ENCODE measurements at places on chromosomes 7 and 10. TPM values are rescaled to one million over a fixed set of nuclear protein-coding genes. Genes with fewer than 3 reads are reported as not detected.

DNA sequence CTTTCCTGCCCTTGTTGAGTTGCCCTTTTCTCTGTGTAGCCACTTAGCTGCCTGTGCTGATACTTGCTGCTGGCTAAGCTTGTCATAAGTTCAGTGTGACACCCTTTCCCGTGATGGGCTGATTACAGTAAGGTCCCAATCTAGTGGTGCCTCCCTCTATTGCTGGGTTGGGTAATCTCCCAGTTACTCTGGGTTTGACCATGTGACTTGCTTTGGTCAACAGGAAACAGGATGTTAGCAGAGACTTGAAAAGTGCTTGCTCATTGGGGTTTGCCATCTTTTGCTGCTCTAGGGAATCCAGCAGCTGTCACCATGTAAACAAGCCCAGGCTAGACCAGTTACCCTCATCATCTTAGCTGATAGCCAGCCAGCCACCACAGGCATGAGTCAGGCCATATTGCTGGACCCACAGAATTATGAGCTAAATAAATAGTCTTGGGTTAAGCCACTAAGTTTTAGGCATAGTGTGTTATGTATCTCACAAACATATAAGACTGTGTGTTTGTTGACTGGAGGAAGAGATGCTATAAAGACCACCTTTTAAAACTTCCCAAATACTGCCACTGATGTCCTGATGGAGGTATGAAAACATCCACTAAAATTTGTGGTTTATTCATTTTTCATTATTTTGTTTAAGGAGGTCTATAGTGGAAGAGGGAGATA lies 4.0 kb upstream of the LEP start:
- no peak for DNase-seq

GRCh38 chr10:31087851-31088250 lies 56.2 kb upstream of the ZNF438 start:
- DNase-seq, result no peak

DNA sequence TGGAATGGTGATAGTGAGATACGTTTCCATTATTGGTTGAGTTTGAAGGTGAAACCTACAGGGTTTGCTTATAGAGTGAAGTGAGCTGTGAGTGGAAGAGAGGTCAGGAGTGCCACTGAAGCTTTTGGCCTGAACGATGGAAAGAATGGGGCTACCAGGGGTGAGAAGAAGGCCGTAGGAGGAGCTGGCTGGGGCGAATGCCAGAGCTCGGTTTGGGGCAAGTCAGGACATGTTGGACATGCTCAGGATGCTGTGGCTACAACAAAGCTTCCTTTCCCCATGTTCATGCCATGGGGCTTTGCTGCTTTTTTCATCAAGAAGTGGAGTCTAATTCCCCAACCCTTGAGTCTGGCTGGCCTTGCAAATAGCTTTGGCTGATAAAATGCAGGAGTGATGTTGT lies 253.7 kb downstream of the GLRX3 start:
- no peak for DNase-seq

- DNase-seq, result no peak
These were observed 339.5 kb upstream of the TPK1 start for GRCh38 chr7:145175366-145175765.

DNA sequence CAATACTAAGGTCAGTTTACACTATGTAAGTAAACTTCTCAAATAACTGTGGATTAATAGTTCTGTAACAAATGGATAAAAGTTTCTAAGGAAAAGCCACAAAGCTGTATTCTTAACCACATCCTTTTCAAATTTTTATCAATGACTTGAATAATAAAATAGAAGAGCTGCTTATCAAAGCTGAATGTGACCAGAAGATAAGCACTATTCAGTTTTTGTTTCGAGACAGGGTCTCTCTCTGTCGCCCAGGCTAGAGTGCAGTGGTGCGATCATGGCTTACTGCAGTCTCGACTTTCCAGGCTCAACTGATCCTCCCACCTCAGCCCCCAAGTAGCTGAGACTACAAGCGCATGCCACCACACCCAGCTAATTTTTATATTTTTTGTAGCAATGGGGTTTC lies 17.0 kb downstream of the UPF2 start:
- DNase-seq, result no peak

DNA sequence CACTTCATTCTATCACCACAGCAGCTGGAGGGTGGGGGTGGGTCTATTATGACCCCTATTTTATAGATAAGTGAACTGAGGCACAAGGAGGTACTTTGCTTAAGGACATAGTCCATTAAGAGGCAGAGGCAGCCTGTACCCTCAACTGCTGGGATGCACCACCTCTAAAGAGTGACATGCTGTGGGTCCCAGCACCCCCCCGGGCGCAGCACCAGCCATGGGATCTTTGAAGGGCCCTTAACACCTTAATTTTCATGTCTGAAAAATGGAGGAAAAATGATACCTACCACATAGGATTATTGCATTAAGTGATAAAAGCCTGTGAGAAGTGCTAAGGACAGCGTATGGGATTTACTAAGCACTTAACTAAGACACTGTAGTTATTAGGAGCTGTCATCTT lies 15.4 kb downstream of the ADCYAP1R1 start:
- DNase-seq, result no peak

GRCh38 chr10:5509236-5509635 lies 9.9 kb upstream of the CALML5 start:
- DNase-seq, result no peak

- DNase-seq, result no peak
These were observed 38.8 kb upstream of the CACUL1 start for GRCh38 chr10:118793545-118793944.

DNA sequence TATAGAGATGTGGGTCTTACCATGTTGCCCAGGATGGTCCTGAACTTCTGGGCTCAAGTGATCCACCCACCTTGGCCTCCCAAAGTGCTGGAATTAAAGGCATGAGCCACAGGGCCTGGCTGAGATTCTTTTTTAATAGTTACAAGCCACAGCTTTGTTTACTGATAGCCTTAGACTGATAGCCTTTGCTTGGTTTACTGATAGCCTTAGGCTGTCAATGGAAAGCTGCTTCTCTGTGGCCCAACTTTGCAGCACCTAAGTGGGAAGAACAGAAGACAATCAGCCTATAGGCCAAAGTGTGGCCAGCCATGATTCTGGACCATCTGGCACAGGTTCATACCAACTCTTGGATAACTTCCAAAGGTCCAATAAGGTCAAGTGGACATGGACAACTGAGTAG lies 24.1 kb upstream of the CDCA7L start:
- no peak for DNase-seq

DNA sequence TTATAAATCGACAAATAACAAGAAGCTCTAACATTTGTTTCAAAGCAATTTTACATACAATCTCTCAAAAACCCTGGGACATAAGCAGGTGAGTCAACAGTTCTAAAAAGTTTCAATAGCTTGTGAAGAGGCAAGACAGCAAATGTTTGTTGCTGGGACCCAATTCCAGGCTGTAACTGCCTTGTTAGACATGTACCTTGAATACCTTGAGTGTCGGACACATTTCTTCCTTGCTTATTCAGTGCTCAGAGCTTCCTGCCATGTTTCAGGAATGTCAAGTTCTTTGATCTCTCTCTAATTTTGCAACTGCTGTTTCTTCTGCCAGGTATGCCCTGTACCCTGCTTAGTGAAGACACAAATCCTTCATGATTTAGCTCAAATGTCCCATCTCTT lies 5.1 kb downstream of the CH25H start:
- DNase-seq, result no peak

DNA sequence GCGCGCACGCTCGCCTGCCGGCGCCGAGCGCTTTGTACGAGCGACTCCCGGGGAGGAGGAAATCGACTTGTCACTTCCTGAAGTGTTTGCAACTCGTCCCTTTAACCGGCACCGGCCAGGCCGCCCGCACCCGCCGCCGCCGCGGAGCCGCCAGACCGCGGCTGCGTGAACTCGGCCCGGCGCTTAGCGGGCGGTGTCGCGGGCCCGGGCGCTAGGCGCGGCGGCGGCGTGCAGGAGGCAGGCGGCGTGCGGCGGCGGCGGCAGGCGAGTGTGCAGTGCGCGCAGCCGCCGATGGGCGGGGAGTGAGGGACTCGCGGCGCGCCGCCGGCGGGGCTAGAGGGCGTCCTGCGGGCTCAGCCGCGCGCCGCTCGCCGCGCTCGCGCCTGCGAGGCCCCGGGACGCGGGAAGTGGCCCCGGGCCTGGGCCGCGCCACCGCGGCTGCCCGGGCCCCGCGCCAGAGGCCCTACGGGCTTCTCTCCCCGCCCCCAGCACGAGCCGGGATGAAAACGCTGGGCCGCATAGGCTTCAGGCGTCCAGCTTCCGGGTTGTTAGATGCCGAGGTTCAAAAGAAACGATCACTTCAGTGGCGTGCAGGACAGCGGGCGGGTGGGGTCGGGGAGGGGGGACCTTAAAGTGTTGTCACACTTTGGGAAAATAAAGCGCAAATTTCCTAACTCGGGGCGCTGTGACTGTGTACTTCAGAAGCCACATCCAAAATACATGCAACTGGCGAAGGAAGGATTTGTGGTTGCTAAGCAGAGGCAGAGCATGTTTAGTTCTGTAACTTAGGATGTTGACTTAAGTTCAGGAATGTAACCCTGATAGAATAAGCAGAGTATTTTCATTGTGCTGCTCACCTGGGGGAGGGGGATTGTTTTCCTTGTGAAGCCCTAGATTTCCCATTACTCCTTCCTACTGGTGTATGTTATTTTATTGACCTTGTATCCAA lies at the start of gene FAM53B:
FAM53B (minus strand) TSS at position 277 of the 949 bp plus-strand sequence. CDS start 37,665 bp downstream, outside the sequence.
- peak; percentile 88 for DNase-seq

GRCh38 chr10:124643330-124644009 lies 100.7 kb downstream of the FAM53B start:
- no peak for DNase-seq

DNA sequence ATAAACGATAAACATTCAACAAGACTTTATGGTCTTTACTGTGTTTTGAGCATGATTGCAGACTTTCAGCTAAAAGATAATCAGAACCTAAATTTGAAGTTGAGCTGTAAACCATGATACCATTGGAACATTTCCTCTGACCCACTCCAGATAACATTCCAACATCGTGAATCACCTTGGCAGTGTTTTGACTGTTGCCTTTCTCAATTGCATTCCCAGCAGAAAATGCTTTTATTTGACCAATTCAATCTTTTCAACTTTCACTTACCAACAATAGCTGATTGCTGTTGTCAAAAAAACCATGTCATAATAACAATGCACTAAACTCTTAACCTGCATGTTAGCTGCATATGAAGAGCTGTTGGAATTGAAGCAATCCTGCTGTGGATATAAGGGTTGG lies 165.5 kb downstream of the MDFIC start:
- no peak for DNase-seq

DNA sequence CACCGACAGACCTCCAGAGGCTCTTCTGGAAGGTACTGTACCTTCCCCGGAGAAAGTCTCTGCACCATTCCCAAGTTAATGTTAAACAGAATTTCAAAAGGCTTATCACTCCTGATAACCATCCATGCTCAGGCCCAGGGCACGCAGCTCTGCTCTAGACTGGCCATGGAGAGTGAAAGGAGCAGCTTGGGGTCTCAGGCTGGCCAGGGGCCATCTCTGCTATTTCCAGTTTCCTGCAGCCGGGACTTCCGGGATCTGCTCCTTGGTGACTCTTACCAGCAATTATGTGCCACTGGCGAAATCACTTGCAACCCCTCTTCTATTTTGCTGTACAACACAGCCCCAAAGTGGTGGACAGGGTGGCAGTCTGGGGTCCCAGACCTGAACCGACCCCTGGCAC lies 6.0 kb downstream of the CLDN15 start:
- no peak for DNase-seq

DNA sequence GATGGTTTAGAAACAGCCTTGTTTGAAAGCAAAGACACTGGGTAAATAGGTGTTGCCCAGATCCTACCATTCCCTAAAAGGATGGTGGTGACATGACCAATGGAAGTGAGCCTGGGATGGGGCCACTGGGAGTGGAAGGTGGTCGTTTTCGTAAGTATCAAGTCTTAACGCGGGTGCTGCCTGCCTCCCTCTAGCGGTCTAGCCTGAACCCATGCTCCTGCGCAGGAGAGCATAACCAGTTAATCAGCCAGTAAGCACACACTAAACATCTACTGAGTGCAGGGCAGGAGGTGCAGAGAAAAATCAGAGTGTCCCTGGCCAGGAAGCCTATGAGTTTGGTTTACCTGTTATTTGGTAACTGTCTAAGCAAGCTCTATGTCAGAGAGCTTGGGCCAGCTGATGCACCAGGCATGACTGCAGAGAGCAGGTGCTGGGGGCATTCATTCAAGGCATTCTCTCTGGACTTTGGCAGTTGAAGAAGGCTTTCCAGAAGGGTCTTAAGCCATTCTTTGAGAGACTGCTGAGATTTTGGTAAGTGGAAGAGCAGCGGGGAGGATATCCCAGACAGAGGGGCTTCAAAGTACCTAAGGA lies 930 bp downstream of the GARIN1A start:
- no peak for DNase-seq

DNA sequence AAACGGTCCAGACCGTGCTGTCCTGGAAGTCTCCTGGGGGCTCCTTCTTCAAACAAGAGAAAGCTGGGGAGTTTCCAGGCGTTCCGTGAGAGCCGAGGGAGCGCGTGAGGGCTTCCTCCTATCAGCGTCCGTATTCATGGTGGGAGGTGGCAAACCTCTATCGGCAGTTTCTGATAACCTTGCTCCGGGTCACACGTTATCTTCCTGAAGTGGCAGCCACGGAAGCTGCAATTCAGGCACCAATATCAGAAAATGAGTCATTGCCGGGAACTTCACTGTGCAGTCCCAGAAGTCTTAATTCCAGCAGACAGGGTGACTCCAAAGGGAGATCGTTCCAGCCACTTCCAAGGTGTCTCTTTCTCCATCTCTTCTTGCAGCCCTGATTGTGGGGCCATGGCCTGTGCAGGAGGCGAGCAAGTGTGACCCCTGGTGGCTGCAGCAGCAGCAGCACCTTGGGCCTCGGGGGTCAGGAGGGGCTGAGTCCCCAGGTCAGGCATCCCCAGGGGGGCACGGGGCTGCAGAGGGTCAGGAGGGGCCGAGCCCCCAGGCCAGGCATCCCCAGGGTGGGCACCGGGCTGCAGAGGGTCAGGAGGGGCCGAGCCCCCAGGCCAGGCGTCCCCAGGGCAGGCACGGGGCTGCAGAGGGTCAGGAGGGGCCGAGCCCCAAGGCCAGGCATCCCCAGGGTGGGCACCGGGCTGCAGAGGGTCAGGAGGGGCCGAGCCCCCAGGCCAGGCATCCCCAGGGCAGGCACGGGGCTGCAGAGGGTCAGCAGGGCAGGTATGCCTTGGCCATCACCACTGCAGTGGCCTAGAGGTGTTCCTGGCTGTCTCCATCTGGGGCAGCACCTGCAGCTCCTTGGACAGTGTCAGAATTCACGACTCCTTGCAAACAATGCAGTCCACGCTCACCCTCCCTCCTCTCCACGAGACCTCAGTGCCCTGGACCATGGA lies 538.7 kb downstream of the DNAJB6 start:
- DNase-seq, result no peak

GRCh38 chr7:135917721-135918120 lies 59.4 kb downstream of the MTPN start:
- no peak for DNase-seq

GRCh38 chr10:1476455-1476803 lies 260.9 kb downstream of the ADARB2 start:
- no peak for DNase-seq

MTG1 gene
- 36.6 TPM for total RNA-seq

IL2RA gene
- total RNA-seq, result not detected

TRIL gene
- 3.0 TPM for total RNA-seq

MOGAT3 gene
- 31.7 TPM for total RNA-seq

HHEX gene
- total RNA-seq, result 2.0 TPM

C10orf62 gene
- total RNA-seq, result not detected

CYP2C18 gene
- total RNA-seq, result 17.2 TPM

AKR1B15 gene
- not detected for total RNA-seq
